ENCODE measurements at places on chromosomes 1 and 21.

GRCh38 chr1:156033011-156033410 is 12.3 kb upstream of the SSR2 start:
- no peak for DNase-seq

DNA sequence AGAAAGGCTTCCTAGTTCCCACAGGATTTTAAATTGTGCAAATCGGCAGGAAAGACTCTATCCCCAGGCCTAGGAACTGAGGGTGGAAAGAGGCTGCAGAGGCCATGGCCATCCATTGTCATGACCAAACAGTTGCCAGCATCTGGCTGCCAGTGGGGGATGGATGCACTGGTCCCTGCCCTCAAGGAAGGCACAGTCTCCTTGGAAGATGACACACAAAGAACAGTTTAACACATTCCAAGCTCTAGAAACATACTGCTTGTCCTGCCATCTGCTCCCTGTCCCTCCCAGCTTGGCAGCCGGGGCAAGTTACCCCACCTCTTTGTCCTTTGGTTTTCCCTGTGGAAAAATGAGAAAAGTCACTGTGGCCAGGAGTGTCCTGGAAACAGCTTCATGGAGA is 83.2 kb downstream of the BCAR3 start:
- DNase-seq, result no peak

DNA sequence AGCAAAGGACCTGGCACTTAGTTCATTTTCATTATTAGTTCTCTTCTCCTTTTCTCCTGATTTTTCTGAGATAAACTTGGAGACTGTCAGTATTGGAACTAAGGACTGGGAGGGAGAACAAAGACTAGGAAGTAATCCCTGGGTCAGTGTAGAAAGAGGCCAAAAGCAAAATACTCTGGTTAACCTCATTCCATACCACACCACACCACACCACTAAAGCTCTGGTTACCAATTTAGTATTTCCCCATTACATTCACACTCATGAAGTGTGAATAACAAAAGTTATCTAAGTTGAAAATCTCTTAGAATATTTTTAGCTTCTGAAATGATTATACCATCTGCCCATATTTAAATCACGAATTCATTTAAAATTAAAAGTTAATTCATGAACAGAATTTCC is 68.9 kb upstream of the DMRTA2 start:
- no peak for DNase-seq

DNA sequence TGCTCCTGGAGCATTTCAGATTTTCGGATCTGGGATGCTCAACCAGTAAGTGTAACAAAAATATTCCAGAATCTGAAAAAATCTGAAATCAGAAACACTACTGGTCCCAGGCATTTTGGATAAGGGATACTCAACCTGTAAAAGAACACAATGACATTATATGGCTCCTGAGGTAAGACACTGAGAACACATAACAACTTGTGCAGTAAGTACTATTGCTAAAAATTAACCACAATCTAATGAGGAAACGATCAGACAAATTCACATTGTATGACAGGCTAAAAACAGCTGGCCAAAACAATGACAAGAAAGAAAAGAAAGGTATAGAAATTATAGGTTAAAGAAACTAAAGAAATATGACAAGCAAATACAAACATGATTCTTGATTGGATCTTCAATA is 54.9 kb downstream of the LTN1 start:
- no peak for DNase-seq

DNA sequence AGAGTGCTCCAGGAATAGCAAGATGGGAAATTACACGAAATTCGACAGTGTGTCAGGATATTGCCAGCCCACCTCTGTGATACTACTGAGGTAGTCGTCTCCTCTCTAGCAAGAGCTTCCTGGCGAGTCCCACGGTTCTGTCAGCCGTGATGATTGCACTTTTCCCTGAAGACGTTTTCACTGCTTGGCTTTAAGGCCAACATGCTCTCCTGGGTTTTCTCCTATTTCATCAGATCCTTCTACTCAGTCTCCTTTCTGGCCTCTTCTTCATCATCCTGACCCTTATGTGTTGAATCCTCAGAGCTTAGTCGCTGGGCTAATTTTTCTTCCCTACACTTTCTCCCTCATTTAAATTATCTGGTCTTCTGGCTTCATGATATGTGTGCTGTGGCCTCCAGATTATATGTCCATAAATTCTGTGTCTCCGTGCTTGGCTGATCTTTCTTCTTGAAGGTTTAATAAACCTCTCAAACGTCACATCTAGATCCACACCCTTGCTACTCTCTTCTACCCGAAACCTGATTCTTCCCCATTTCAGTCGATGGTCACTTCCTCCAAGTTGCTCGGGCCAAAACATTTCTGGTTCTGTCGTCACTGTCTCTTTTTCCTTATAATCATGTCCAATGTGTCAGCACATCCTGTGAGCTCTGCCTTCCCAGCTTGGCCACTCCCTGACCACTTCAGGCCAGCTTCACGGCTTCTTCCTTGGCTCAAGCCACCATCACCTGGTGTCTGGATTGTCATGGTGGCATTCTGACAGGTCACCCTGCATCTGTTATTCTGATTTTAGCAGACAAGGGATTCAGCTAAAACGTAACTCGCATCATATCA is 12.2 kb downstream of the OR2B11 start:
- no peak for DNase-seq

GRCh38 chr1:119771770-119772169 is 3.1 kb upstream of the HMGCS2 start:
- DNase-seq, result no peak

Measured in activated CD4-positive, alpha-beta T cell treated with anti-CD3 and anti-CD28 coated beads, Interleukin-2, amount 50 U/mL, for 16 hours (primary cell).